ENCODE measurements at places on chromosomes 6 and 20.

GRCh38 chr6:36243562-36244212, 26.2 kb upstream of the PNPLA1 start:
- DNase-seq: no peak

GRCh38 chr6:169188475-169188874, 65.2 kb downstream of the THBS2 start:
- DNase-seq: no peak

GRCh38 chr6:39669973-39670342, 55.2 kb downstream of the KIF6 start:
- no peak for DNase-seq

GRCh38 chr6:122580737-122581136, 29.5 kb upstream of the PKIB start:
- DNase-seq: no peak

GRCh38 chr6:11595903-11596302, 58.4 kb downstream of the TMEM170B start:
- no peak for DNase-seq

DNA sequence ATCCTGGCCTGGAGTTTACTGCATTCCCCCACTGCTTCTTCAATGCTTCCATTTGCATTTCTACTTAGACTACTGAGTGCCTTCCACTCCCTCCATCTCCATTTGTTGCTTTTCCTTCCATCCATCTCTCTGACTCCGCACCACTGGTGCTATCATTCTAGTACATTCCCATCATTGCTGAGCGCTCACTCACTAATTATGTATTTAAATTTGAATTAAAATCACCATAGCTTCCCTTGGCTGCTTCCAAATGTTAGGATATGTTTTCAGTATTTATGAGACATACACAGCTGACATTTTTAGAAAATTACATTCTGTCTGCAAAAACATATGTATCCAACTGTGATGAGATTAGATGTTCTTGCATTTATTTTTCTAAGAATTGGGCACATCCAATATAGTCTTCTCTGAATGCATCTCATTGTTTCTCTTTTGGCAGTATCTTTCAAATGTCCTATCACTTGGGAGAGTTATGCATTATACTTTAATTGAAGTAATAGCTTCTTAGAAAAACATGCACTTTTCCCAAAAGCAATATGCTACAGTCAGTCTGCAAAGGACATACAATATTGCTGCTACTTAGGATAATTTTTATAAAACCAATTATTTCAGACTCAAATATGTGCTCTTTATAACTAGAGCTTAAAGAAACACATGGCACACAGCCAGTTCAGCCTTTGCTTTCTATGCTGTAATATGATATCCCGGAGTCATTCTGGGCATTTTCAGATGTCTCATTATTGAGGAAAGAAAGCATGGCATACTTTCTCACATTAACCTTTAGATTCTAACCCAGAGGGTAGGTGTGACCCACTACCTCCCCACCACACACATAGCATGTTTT, 12.1 kb upstream of the COL21A1 start:
- DNase-seq: no peak

DNA sequence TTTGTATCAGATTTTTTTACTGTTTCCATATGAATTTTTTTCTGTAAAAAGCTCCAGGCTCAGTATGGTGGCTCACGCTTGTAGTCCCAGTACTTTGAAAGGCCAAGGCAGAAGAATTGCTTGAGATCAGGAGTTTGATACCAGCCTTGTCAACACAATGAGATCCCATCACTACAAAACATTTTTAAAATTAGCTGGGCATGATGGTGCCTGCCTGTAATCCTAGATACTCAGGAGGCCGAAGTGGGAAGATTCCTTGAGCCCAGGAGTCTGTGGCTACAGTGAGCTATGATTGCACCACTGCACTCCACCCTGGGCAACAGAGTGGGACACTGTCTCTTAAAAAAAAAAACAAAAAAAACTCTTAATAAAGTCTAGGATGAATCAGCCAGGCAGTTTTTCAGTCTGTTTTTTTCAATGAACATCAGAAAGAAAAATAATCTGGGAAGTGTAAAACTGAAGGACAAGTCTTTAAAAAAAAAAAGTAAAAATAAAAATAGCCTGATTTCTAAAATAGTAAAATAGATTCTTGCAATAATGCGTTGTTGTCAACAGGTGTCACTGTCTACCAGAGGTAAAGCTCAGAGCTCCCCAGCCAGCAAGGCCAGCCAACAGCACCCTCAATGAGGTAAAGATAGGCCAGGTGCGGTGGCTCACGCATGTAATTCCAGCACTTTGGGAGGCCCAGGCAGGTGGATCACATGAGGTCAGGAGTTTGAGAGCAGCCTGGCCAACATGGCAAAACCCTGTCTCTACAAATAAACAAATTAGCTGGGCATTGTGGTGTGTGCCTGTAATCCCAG, 9.3 kb upstream of the ATG5 start:
- DNase-seq: peak; percentile 23

- DNase-seq: no peak
These were observed 337.0 kb downstream of the THBS2 start for GRCh38 chr6:168916576-168917211.

DNA sequence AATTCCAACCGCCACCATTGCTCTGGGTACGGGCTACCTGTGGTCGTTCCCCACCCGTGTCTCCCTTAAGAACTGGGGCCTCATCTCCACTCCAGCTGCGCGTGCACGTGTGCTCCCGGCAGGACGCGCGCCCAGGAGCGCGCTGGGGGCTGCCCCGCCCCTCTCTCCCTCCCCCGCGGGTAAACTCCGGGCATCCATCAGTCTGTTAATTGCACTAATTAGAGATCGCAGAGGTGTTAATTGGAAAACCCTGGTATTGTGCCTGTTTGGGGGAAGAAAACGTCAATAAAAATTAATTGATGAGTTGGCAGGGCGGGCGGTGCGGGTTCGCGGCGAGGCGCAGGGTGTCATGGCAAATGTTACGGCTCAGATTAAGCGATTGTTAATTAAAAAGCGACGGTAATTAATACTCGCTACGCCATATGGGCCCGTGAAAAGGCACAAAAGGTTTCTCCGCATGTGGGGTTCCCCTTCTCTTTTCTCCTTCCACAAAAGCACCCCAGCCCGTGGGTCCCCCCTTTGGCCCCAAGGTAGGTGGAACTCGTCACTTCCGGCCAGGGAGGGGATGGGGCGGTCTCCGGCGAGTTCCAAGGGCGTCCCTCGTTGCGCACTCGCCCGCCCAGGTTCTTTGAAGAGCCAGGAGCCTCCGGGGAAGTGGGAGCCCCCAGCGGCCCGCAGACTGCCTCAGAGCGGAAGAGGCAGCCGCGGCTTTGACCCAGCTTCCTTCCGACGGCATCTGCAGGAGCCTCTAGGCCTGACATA, 14.4 kb downstream of the FOXP4 start:
- DNase-seq: no peak

DNA sequence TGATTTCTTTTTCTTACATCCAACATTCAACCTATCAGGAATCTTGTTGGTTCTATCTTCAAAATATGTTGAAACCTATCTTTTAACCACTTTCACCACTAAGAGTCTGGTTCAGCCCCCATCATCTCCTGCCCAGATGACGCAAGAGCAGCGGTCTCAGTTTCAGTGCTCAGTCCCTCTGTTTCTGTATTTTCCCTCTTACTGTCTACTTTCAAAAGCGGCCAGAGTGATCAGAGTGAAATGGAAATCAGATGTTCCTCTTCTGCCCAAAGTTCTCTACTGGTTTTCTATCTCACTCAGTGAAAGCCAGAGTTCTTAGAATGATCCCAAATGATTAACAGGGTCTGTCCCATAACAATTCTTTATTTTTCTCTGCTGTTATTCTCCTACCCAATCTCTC, 147.9 kb upstream of the PDE7B start:
- no peak for DNase-seq

DNA sequence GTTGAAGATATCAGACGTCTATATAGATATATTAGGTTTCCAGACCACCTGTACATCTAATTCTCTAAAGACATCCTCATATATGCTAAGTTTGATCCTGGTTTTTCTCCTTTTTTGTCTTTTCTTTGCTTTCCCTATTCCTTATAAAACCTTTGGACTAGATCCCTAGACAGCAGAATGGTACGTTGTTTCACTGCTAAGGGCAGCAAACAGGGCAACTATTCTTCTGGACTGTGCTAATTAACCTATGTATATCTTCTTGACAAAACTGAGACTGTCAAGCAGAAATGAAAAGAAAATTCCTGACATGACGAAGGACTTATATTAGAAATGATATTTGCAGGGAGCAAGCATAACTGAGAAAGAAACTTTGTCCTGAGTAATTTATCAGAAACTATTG, 19.1 kb downstream of the ME1 start:
- no peak for DNase-seq

GRCh38 chr6:110342759-110343158, 15.4 kb downstream of the METTL24 start:
- DNase-seq: no peak

DNA sequence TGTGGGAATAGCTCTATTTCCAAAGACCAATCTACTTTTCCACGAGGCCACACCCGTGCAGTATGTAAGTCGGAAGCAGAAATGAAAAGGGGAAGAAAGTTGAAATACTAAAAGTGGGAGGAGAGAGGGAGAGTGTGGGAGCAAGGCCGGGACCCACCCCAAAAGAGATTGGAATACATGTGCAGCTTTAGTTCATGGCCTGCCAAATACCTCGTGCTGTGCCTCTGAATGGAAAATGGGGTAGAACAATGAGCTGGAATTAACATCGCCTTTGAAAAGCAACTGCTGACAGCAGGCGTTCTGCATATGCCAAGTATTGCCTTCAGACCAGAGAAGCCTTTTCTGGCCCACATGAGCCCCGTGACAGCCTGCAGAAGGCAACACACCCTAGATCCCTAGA, 155.6 kb downstream of the CD83 start:
- DNase-seq: no peak

DNA sequence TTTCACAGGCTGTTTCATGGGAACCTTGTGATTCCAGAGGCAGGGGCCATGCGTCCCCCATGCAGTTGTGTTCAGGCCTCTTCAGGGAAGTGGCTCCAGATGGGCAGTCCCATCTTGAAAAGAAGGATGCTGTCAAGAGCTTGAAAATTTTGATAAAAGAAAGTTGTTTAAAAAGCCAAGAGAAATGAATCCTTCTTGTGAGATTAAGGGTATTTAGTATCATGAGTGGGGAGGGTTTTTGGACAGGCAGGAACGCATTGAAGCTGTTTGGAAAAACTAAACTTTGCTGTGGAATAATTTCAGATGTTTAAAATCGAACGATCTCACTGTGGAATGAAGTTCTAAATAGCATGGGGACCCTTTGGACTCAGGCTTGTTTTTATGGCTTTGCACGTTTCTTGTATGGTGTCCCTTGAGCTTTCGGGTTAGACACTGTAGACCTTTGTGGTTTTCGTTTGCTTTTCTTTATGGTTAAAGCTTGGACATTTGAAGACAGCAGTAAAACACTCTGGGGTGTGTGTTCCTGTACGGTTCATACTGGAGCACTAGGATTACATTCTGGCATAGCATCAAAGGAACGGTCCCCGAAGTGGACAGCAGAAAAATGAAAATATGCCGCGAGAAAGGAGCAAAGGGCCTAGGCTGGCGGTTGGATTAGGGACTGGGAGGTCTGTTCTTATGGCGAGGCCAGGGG, 18.2 kb downstream of the KIF25 start:
- DNase-seq: no peak

DNA sequence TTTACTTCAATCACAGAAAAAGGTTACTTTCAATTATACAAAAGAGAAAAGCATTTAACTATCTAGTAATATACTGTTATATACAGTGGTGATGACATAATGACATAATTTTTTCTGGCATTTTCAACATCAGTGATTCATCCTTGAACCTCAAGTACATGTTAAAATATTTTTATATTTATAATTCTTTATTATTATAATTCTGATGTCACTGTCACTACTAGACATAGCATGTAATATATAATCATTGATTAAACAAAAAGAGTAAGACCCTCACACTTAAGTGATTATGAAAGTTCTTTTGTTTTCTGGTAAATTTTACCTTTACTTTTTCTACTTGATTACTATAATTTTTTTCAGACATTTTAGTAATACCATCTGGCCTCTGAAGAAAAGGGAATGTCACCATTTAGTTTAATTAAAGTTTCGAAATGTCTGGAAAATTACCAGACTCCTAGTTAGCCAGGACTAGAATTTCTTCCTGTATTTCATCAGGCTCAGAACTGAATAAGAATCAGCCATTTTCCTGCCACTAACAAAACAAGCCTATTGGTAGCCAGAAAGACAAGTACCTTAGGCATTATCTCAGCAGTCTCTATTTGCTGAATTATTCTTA, 71.5 kb downstream of the FILIP1 start:
- DNase-seq: no peak

DNA sequence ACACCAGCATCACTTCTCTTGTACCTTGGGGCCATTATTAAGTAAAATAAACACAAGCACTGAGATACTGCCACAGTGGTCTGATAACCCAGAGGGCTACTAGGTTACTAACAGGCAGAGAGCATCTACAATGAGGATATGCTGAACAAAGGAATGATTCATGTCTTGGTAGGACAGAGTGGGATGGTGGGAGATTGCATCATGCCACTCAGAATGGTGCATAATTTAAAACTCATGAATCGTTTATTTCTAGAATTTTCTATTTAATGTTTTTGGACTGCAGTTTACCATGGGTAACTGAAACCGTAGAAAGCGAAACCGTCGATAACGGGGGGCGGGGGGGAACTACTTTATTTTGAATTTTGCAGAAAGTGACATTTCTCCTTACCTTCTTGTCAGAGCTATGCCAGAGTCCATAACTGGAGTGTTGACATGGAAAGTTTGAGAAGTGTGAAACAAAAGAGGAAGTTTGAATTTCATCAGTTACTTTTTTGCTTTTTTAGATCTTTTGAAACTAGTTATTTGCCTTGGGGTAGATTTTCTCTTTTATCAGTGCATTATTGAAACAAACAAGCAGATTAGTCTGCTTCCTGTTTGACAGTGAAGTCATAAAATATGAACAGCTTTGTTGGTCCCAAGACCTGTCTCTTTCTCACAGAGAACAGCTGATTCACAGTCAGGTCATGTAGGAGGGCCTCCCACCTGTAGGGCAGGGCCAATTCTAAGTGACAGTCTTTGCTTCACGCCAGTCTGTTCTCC, 124.9 kb downstream of the KLHL32 start:
- no peak for DNase-seq

GRCh38 chr6:148835920-148836441, 89.2 kb downstream of the UST start:
- no peak for DNase-seq

DNA sequence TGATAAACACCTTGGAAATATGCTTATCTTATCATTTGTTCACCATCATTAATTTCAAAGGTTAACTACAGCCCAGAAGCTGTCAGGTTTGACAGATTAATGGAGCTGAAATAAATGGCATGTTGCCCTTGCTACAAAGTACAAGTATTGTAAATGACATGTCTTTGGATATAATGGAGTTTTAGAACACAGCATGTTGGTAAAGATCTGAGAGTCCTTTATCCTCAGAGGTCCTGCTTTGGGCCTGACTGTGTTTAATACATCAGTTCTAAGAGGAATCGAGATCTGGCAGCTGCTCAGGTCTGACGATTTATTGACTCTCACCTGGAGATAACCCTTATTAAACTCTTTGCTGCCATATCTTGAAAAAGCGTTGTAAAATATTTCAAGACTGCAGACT, 222.7 kb upstream of the OPRM1 start:
- no peak for DNase-seq

GRCh38 chr6:124512431-124512830, 449.8 kb upstream of the RNF217 start:
- no peak for DNase-seq

GRCh38 chr6:134352786-134353480, 35.0 kb upstream of the SGK1 start:
- no peak for DNase-seq

Measured in H1 (cell line).